ENCODE measurements at places on chromosomes 7 and 10.

GRCh38 chr7:151968357-151968756 lies 12.1 kb downstream of the GALNTL5 start:
- DNase-seq = no peak

DNA sequence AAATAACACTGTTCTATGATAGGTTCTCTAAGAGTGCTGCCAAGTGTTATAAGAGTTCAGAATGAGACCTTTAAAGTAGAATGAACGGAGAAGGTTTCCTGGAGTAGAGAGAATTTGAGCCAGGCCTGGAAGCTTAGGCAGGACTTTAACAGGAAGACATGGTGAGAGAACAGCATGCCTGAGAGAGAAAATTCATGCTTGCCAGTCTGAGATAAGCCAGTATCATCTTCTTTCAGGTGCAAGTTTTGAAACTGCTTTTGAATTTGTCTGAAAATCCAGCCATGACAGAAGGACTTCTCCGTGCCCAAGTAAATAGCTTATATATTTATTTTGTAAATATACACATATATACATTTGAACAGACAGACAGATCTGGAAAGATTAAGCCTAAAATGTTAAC lies 22.1 kb downstream of the ARMC10 start:
- no peak for DNase-seq

DNA sequence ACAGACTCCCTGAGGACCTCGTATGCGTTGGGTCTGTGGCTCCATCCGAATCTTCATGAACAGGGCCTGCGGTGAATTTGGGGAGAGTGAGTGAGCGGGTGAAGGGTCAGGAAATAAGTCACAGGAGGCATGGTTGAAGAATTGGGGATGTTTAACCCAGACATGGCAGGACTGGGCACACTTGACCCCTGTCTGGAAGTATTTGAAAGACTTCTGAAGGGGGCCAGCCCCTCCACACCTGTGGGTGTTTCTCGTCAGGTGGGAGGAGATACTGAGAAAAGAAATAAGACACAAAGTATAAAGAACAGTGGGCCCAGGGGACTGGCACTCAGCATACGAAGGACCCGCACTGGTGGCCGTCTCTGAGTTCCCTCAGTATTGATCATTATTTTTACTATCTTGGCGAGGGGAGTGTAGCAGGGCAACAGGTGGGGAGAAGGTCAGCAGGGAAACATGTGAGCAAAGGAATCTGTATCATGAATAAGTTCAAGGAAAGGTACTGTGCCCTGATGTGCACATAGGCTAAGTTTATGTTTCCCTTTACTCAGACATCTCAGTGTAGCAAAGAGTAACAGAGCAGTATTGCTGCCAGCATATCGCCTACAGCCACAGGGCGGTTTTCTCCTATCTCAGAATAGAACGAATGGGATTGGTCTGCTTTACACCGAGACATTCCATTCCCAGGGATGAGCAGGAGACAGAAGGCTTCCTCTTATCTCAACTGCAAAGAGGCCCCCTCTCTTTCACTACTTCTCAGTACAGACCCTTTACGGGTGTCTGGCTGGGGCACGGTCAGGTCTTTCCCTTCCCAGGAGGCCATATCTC lies 38.2 kb upstream of the PFKFB3 start:
- DNase-seq = no peak

DNA sequence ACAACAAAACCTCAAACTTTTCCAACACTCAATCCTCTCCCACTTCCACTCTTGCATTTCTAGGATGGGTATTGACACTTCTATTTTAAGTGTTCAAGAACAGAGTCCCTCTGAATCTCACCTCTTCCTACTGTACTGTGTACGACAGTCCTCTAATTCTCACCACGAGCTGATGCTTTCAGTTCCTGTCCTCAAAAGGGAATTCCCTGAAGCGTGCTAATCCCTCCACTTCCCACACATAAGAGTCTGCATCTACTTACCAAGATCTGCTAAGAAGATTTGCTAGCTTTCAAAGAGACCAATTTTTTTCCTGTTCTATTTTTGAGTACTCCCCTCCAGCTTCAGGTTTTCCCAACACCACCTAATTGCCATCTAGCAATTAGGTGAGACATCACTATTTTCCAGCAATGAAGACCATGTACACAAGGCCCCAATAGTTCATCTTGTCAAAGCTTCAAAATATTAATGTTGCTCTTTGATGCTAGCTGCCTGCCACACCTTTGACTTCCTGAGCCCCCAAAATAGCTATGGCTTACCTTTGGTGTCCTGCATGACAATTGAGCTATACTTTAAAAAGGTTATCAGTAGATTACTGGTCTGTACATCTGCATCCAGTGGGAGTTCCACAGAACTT lies 54.4 kb downstream of the ARMH3 start:
- DNase-seq = no peak

DNA sequence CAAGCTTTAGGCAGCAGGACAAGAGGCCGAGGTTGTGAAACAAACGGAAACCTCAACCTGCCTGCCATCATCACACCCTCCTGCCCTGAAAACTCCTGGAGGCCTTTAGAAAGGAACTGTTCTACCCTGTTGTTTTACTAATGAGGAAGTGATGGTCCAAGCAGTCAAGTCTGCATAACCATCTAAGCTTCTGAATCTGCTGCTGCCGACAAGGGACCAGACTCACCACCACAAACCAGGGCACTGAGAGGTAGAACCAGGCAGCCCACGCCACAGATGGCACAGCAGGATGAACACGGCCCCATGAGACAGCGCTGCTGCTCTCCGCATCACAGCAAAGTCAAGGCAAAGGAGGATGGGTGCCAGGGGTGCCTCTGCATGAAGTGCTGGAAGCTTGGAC lies 209.4 kb downstream of the CELF2 start:
- peak; percentile 22 for DNase-seq

DNA sequence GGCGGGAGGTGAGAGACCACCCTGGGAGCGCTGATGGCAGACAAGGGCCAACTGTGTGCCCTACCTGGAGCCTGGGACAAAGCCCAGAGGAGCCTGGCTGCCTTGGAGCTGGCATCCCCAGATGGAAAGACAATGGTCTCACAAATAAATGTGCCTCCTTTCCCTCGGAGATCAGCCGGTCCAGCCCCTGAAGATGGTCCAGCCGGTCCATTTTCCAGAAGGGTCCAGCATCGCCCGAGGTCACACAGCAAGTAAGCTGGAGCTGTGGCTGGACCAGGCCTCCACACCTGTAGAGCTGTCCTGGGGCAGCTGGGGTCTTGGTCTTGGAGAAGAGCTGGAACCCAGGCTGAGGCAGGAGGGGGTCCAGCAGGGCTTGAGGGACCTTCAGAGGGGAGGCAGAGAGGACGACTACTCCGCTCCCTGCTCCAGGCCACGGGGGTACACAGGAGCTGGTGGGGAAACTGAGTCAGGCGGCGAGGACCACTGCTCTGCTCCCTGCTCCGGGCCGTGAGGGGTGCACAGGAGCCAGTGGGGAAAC lies 3.6 kb downstream of the ELFN1 start:
- DNase-seq = no peak

- no peak for DNase-seq
Measured at GRCh38 chr7:123821320-123821719, 23.6 kb upstream of the HYAL4 start.

GRCh38 chr10:50438049-50438936 lies 185.5 kb downstream of the SGMS1 start:
- no peak for DNase-seq

GRCh38 chr7:157684157-157684908 lies 347.5 kb downstream of the DNAJB6 start:
- no peak for DNase-seq

- DNase-seq = no peak
Measured at GRCh38 chr7:139613971-139614411, 90.5 kb downstream of the CLEC2L start.

GRCh38 chr7:34928052-34928451 lies 109.2 kb downstream of the DPY19L1 start:
- peak; percentile 3 for DNase-seq

All from hematopoietic multipotent progenitor cell (in vitro differentiated cells).